ENCODE measurements at places on chromosomes 6 and 20. TPM values are rescaled to one million over a fixed set of nuclear protein-coding genes. Genes with fewer than 3 reads are reported as not detected.

DNA sequence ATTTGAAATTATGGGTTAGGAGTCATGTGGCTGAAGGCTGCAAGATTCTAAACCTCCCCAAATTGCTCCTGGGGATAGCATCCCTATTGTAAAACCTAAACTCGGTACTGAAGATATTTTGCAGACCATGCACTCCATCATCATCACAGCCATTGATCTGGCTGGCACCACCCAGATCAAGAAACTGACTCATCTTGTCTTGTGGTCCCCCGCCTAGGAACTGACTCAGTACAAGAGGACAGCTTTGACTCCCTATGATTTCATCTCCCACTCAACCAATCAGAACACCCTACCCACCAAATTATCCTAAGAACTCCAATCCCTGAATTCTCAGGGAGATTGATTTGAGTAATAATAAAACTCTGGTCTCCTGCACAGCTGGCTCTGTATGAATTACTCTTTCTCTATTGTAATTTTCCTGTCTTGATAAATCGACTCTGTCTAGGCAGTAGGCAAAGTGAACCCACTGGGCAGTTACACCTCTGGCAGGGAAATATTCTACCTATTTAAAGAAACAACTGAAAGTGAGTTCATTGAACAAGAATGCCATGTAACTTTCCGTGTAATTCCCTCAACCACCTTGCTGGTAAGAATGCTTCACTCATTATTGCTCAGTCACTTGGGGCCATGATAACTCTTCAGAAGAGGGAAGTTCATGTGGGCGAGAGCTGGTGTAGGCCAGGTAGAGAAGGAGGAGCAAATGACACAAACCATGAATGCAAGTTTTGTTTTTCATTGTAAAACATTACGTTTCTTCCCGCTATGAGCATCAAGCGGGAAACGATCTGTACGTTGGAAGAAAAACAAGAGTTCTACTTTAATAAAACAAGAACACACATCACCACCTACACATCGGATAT is 602.9 kb upstream of the ARID1B start:
- no peak for DNase-seq

DNA sequence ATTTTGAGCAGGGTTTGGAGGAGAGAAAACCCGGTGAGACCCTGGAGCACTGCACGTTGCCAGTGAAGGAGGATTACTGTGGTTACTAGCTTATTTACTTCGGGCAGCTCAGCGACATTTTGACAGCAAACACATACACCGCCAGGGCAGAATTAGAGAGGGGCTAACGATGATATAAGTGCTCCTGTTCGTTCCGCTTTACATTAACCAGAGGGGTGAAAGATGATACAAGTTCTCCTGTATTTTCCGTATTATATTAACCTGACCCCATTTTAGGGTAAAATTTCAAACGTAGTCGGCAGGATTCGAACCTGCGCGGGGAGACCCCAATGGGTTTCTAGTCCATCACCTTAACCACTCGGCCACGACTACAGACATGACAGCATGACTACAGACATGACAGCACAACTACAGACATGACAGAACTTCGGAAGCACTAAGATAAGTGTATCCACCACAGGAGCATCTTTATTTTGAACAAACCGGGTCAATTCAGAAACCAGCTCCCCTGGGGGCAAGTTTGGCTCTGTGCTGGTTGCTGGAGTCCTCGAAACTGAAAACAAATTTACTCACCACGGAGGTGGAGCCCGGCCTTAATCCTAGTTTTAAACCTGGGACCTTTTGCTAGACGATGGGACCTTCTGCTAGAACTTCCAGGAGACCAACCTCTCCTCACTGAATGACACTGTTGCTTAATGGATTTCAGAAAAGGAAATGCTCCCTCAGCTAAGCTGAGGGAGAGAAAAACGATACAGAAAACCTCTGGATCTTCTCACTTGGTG is 80.4 kb upstream of the ZNF184 start:
- no peak for DNase-seq

DNA sequence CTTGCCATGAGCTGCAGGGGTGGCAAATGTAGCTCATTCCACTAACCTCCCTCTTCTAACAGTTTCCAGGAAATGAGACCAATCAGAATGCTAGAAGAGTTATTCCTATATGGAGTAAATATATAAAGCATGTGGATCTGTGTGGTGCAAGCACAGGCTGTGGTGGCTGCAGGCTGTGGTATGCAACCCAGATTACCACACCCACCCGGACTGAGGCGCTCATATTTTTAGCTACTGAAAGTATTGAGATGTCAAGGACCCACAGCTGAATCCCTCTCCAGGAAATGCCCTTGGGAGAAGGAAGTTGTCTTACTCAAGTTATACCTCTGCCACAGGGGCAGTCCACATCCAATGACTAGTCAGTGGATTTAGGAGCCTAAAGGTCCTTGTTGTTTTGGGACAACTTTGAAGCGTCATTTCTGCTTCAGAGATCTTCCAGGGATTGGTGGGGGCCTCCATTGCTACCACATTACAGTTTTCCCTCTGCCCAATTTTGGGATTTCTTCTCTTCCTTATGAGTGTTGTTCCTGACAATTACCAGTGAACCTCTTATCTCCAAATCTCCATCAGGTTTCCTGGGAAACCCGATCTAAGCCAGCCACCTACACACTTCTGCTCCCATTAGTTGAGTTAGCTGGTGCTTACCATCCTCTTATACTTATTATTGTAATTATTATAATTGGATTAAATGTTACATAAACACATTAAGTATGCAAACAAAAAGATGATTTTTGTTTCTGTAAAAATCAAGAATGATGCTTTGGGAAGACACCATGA is 12.1 kb upstream of the REPS1 start:
- DNase-seq: no peak

DNA sequence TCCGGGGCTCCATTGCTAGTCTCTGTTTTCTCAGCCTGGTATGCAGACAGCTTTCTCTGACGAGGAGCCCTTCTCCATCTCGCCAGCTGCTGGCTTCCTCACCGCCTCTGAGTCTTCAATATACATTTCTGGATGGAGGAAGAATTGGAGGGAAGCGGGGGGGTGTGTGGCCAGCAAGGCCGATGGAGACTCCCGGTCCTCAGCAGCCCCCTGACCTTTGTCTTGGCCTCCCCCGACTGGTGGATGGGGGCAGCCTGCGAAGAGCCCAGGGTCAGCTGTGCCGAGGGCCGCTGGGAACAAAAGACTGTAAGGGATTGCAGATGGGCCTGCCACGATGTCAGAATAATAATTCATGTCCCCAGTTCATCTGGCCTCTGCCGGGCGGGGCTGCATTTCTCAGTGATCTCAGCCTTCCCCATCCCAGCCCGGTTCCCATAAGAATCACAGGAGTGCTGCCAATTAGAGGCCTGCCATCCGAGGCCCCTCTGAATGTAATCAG is 54.3 kb upstream of the STX16 start:
- DNase-seq: no peak

DNA sequence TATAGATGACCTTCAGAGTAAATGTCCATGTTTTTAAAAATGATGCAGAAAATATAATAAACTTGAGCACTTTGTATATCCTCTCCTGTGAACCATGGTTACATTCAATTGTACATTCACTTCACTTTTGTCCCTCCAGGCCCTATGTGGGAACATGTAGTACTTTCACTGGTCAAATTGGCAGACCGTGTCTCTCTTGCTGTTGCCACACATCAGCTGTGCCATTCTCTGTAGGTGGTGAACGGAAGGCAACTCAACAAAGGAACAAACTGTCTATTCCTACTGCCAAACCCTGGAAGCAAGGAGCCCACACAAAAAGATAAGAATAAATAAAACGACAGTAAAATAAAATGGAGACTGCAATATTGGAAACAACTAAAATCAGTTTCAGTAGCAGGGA is 2.0 kb downstream of the ROS1 start:
- no peak for DNase-seq

GRCh38 chr6:76057469-76057868 is 15.0 kb downstream of the IMPG1 start:
- no peak for DNase-seq

DNA sequence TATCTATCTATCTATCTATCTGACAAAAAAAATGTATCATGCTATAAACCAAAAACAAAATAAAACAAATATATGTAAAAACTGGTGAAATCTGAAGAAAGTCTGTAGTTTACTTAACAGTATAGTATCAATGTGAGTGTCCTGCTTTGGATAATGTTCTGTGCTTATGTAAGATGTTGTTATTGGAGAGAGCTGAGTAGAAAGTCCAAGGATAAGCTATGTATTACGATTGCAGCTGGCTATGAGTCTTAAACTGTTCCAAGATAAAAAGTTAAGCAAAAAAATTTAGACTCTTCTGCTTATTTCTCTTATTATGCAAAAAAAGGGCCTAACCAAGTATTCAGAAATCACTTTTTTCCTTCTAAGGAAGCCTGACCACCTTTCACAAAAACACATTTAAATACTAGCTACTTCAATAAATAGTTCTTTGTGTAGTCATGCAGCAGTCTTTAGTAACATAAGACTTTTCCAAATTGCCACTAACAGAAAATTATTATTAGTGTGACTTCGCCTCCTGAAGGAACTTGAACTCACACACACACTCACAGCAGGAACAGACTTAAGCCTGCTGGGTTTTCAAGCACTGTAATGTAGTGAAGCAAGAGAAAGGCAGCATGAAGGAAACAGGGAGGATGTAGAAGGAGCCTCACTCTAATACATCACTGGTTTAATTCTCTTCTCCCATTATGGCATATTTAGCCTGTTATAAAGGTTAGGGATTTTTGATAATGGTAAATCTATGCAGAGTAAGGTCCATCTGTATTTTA is 265.8 kb upstream of the GJE1 start:
- no peak for DNase-seq

- no peak for DNase-seq
Observed at GRCh38 chr20:38889050-38889449, 37.2 kb upstream of the FAM83D start.

GRCh38 chr6:108780784-108781183 is 67.4 kb upstream of the ARMC2 start:
- no peak for DNase-seq

- no peak for DNase-seq
Observed at GRCh38 chr20:36929290-36929689, 22.2 kb downstream of the SAMHD1 start.

DNA sequence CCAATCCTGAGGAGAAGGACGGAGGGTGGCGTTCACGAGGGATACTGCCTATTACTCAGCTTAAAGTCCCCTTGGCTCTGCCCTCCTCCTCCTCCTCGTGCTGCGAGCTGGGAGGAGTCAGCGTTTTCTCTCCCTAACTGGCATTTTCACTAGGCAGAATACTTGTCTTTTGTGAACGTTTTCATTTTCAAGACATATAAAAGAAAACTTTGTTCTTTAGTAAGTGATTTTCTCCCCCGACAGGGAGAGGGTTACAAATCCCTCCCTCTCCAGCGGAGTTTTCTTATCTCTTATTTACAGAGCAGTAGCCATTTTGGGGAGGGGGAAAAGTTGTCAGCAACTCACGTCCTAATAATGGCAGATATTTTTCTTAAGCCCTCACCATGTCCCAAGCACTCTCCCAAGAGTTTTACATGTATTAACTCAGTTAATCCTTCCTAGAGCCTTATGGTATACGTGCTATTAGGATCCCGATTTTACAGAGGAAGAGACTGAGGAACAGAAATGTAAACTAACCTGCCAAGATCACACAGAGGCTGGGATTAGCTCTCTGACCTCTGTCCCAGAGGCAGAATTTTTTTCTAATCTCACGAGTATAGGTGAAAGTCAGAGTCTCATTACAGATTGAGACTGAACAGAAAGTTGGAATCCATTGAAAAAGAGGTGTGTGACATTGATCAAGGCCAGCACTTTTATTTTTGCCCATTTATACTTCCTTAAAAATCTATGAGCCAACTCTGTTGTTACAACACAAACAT is 30.0 kb upstream of the ZNF217 start:
- DNase-seq: no peak

DNA sequence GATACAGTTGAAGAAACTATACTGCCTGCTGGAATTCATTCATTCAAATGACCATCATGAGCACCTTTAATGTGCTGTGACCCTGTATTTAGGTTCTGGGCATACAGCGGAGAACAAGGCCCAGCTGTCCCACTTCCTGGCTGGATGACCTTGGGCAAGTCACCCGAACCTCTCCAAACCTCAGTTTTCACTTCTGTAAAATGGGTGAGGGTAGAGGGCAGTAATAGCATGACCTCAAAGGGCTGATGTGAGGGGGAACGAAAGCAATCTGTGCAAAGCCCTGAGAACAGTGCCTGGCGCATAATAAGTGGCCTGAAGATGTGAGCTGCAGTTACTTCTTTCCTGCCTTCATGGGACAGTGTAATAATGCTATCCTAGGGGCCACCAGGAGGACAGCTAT is 20.5 kb upstream of the AAR2 start:
- DNase-seq: no peak

DNA sequence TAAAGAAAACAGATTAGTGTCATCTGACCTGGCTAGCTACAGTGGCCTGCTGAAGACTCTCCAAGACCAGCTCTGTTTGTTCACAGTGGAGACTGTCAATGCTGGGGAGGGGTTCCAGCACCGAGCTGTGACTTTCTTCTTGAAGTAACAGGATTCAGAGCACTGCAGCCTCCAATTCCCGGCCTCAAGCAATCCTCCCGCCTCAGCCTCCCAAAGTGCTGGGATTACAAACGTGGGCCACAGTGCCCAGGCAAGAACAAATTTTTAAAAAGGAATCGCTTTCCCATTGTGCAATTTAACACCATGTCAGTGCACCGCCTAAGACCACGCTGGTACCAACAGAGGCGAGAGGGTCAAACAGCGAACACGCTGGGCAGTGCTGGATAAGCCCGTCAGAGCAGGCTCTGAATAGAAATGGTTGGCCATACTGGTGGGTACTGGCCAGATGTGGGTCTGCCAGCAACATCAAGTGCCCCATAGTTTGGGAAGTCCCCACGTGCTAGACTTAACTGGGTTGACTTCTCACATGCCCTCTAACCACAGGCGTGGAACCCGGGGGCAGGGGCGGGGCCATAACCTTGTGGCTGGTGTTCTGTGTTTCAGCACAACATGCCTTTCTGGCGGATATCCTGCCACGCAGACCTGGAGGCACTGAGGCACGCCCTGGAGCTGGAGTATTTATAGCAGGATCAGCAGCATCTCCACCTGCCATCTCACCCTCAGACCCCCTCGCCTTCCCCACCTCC is 168.9 kb downstream of the ZMYND8 start:
- DNase-seq: no peak

GRCh38 chr6:7135755-7136154 is 28.0 kb downstream of the RREB1 start:
- no peak for DNase-seq

The MYLK4 gene
- 0.71 TPM for total RNA-seq

The NUS1 gene
- 29.0 TPM for total RNA-seq

The MDC1 gene
- total RNA-seq: 48.8 TPM

The IMPG1 gene
- total RNA-seq: not detected

The HEY2 gene
- total RNA-seq: 0.11 TPM

The NR2E1 gene
- total RNA-seq: not detected

The SEL1L2 gene
- total RNA-seq: not detected

The FNDC11 gene
- total RNA-seq: 0.50 TPM

The SMOC2 gene
- total RNA-seq: not detected

The DLL1 gene
- total RNA-seq: 19.9 TPM

The SOBP gene
- total RNA-seq: 0.19 TPM

The SPO11 gene
- total RNA-seq: not detected

The TRIM40 gene
- not detected for total RNA-seq

All from CD8-positive, alpha-beta T cell (primary cell).